ENCODE measurements at places on chromosomes 7 and 10. TPM values are rescaled to one million over a fixed set of nuclear protein-coding genes. Genes with fewer than 3 reads are reported as not detected.

MYL7 gene
- polyA plus RNA-seq, result not detected

NPFFR1 gene
- not detected for polyA plus RNA-seq

GRCh38 chr10:21171197-21171935 lies 274.3 kb upstream of the NEBL start:
- DNase-seq, result no peak

BUD31 gene
- polyA plus RNA-seq, result 140 TPM

- no peak for DNase-seq
Measured at GRCh38 chr10:92699193-92699517, 9.4 kb downstream of the HHEX start.

- no peak for DNase-seq
Measured at GRCh38 chr7:45088821-45089340, at the start of gene NACAD. Gene NACAD, minus strand, starts transcription at chr7:45088969. Its CDS starts 75 bp downstream, at chr7:45088894.

CYP3A7 gene
- not detected for polyA plus RNA-seq

OR2A7 gene
- polyA plus RNA-seq, result 2.5 TPM

- DNase-seq, result no peak
Measured at GRCh38 chr7:30595436-30596013, 847 bp downstream of the GARS1 start.

EVX1 gene
- polyA plus RNA-seq, result not detected

PAPOLB gene
- polyA plus RNA-seq, result not detected

CYP3A5 gene
- polyA plus RNA-seq, result 0.41 TPM

DNA sequence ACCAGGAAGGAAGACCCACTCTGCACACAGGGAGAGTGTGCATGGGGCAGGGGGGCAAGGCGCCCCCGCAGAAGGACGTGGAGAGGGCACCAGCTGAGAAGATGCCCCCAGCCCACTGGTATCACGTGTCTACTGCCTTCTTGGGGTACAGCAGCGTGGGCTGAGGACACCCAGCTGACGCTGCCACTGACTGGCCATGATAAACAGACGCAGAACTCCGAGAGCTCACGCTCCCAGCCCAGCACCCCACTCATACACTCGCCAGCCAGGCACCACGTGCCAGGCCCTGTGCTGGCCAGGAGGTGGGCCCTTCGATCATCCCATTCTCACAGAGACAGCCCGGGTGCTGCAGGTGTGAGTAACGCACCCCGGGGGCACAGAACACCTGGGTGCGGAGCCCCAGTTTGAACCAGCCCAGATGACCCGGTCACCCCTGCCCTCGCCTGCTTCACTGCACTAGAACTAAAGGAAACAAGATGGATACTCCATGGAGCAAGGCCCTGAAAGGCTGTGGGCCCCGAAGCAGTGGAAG lies 199.8 kb downstream of the MAD1L1 start:
- DNase-seq, result no peak

GRCh38 chr7:1811850-1812508 lies 141.9 kb downstream of the ELFN1 start:
- peak; percentile 40 for DNase-seq

JCAD gene
- not detected for polyA plus RNA-seq

SFMBT2 gene
- polyA plus RNA-seq, result 0.27 TPM

DNA sequence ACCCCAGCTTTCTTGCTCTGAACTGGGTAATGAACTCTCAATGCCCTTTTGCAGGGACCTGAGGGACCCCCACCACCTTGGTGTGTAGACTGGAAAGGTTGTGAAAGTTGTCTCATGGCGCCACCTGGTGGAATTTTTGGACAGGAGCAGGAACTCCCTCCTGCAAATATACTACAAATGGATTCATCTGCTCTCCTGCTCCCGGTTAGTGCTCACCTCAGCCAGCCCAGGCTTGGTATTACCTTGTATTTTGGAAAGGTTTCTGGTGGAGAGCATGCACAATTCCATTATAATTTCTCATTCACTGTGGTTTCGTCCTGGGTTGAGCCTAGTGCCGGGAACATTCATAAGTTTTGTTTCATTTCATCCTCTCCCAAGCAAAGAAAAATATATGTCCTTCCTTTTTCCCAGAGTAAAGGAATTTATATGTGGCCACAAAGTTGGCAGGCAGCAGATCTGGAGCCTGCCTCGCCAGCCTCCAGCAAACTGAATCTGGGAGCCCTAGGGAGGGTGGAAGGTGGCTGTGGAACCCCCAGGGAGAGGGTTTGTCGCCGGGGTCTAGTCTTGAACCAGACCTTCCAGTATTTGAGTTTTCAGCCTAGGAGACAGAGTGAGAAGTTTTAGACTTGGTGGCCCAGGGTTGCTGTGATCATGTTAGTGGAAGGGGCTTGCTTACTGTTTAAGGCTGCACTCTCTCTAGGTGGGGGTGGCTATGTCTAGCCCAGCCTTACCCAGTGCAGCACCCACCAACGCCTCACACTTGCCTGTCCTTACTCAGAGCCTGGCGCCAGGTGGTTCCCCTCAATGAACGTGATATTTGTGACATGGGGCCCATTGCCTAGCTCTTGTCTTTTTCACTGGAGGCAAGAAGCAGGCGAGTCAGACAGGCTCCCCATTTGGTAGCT lies 9.5 kb downstream of the FAM241B start:
- DNase-seq, result no peak

- no peak for DNase-seq
Measured at GRCh38 chr7:101693498-101694091, 64.5 kb upstream of the MYL10 start.

DNA sequence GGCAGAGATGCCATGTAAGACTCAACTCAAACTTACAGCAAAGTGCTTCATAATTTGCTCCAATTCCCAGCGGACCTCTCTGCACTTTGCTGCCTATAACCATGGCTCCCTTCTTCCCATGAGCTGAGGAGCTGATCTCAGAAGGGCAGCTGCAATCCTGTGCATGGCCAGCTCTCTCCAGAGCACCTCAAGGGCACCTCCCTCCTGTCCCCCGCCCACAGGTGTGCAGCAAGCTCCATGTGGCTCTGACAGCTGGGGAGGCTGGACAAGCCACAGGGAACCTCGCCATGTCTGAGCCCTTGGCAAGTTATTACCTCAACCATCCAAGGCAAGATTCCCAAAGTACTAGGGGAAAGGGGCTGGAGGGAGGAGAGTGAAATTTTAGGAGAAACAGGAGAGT lies 61.1 kb upstream of the DDC start:
- no peak for DNase-seq

DNA sequence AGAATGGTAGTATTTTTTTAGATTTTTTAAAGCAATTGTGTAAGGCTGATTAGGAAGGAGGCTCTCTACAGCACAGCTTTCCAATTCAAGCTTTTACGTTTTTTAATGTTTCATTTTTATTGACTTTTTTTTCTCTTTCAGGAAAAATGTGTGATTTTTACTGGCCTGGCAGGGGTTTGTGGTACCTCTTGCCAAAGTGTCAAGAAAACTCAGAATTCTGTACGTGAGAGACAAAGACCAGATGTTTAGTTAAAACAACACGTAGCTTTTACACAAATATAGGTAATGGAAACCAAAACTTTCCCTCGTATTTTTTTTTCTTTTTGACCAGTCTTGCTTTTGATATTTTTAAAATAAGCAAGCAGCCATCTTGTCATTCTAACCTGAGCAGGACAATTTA lies 6.0 kb upstream of the NPVF start:
- DNase-seq, result no peak

DNA sequence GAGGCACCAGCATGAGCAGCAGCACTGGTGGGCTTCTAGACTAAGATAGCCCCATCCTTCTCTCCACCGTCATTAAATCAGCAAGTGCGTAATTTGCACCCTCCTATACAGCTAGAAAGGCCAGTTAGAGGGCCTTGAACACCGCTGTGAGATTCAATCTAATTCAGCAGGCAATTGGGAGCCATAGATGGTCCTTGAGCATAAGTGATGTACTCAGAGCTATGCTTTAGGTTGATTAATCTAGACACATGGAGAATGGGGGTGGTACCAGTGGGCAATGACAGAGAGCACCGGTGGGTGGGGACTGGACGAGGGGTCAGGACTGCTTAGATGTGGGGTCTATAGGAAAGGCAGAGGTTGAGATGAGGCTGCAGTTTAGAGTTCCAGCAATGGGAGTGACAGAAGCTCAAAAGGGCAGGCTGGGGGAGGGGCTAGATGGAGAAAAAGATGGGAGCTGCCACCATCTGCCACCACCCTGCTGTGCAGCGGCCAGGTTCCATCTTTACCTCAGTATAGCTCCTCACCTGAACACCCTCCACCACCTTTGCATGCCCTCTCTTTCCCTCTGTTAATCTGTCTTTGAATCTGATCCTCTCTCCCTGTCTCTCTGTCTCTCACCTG lies 87.3 kb downstream of the C10orf105 start:
- no peak for DNase-seq

DNA sequence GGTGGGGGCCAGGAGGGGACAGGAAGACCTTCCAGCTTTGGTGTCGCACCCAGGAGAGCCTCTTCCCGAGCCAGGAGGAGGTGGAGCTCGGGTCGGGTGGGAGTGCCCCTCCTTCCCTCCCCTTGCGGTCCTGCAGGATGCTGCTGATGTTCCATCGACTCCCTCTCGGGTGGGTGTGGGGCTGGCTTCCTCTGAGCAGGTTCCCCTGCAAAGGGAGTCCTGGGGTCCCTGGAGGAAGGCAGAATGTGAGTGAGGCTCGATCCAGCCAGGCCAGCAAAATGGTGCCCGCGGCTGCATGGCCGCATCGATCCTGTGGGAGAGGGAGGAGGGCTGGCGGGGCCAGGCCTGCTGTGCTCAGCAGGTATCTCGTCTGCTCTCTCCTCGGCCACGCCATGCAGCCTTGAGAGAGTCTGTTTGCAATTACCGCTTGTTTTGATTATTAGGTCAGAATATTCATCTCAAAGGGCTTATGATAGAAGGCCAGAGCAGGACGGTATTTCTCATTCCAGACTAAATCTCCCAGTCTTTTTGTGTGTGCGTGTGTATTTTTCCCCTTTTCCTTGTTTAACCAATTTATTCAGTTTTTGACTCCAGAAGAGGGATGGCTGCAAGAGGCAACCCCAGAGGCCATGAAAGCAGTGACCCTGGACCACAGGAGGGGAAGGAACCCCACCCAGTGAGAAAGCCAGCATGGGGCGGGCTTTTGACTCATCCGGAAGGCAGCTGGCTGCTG lies 137.3 kb upstream of the ZMIZ1 start:
- DNase-seq, result no peak

- DNase-seq, result no peak
Measured at GRCh38 chr10:79129361-79129997, 60.7 kb downstream of the ZMIZ1 start.

SFRP4 gene
- polyA plus RNA-seq, result not detected

GRCh38 chr7:27196287-27196767 lies 3.6 kb downstream of the HOXA13 start:
- no peak for DNase-seq

GNB2 gene
- 353 TPM for polyA plus RNA-seq

DNA sequence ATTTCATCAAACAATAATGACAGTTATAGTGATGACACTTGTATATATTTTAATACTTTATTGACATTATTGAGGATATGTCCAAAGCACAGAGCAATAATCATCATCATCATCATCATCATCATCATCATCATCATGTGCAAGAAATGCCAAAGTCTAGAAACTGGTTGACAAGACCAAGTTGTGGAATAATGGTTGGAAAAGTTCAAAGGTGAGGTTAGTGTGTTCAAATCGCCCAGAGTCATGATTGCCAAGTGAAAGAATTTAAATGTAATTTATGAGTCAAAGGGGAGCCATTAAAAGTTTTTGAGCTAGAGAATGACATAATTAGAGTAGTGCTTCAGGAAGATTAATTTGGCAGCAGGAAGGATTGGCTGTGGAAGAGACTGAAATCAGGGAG lies 852.4 kb downstream of the SORCS1 start:
- no peak for DNase-seq

DNA sequence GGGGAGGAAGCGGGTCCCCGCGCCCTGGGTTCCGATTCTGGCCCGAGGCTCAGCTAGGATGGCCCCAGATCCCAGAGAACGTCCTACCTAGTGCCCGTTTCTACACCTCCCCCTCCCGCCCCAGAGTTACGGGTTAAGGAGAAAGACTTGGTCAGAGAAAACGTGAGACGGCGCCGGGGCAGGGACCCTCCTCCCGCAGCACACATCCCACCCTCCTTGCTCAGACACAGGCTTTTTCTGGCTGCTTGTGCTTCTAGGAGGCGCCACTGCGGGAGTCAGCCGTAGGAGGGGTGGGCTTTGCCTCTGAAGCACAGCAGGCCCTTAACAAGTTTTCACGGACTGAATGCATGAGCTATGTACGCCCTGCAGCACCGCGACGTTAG lies 104.9 kb upstream of the LEP start:
- no peak for DNase-seq

- DNase-seq, result no peak
Measured at GRCh38 chr10:72337039-72337629, 17.6 kb downstream of the DNAJB12 start.

GAD2 gene
- polyA plus RNA-seq, result not detected

- no peak for DNase-seq
Measured at GRCh38 chr10:44263771-44264170, 121.1 kb downstream of the CXCL12 start.

- no peak for DNase-seq
Measured at GRCh38 chr7:151275813-151276577, 27.5 kb upstream of the SMARCD3 start.

ASZ1 gene
- not detected for polyA plus RNA-seq

- DNase-seq, result no peak
Measured at GRCh38 chr7:7870555-7870954, 98.0 kb upstream of the GLCCI1 start.

DNAJC12 gene
- polyA plus RNA-seq, result 0.27 TPM

DNA sequence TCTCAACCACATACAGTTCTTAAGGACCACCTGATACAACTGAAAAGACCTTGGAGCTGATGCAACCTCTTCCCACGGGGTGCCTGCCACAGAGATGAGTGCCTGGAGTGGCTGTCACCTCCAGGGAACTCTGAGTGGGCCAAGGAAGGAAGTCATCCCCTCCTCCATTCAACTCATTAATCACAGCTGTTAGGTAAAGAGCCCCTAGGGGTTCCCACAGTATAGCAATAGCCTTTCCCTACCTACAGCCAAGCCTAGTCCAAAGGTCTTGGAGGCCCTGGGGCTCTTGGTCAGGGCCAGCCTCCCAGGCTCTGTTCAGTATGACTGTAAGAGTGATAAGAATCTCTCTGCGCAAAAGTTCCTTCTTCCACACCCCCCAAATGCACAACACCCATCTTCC lies 70.4 kb upstream of the NFE2L3 start:
- no peak for DNase-seq

GRCh38 chr10:5854131-5854475 lies 35.6 kb downstream of the ANKRD16 start:
- no peak for DNase-seq
